ENCODE measurements at places on chromosomes 4 and X.

GRCh38 chrX:4741024-4741423, 1027.6 kb upstream of the PRKX start:
- no peak for DNase-seq

DNA sequence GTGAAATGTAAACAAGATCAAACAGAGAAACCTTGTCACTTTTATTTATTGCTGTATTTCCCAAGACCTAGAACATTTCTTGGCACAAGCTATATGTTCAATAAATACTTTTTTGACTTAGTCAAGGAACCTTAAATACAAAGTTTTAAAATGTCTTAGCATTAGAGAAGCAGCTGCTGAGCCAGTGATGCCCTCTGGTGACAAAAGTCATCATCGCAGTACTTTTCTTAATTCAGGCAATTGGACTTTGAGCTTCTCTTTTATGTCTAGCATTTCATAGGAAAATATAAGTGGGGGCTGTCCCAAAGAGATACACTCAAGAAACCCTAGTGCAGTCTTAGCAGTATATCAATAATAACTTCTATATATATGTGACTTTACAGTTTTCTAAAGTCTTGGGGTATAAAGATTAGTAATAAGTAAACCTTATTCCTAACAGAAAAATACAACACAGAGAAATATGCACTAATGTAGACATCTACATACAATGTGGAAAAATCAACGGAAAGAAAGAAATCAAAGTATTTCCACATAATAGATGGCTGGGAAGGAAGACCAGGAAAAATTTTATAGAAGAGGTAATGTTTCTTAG, 118.4 kb downstream of the DTHD1 start:
- DNase-seq: no peak

- no peak for DNase-seq
These were observed 84.2 kb downstream of the CAMK2D start for GRCh38 chr4:113677325-113677724.

DNA sequence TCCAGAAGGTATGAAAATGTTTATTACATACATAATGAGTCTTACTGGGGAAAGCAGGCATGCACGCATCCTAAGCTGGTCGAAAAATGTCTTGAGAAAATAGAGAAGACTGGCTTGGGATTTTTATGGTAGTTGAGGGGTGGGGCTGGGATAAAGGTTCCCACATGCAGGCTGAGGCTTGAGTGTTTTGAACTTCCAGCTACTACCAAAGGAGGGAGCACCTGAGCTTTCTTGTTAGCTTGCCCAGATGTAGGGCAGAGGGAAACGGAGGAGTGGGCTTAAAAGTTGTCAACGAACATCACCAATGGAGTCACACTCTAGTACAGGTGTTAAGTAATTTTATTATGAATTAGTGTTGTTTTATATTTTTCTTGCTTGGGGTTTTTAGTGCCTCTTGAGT, 39.6 kb upstream of the SRPX start:
- DNase-seq: no peak

DNA sequence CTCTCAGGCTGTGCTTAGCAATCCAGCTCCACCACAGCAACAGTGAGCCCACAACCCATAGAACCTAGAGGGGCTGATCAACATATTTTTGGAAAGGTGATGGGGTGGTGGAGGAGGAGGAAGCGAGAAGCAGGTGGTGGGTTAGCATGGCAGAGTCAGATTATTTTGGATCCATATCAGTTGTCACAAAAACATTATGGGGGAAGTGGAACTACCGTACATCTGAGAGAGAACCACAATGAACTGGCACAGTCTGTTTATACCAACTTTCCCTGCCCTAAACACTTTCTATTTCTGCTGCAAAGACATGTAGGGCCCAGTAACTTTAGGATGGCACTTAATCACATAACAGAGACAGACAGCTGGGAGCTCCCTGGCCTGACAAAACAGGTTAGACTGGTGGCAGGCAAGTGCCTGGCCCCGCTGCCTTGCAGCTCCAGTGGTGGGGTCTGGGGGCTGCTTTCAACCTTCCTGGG, 4.3 kb downstream of the SLC9A7 start:
- DNase-seq: no peak

- no peak for DNase-seq
These were observed 36.8 kb upstream of the TNIP3 start for GRCh38 chr4:121200795-121201472.

DNA sequence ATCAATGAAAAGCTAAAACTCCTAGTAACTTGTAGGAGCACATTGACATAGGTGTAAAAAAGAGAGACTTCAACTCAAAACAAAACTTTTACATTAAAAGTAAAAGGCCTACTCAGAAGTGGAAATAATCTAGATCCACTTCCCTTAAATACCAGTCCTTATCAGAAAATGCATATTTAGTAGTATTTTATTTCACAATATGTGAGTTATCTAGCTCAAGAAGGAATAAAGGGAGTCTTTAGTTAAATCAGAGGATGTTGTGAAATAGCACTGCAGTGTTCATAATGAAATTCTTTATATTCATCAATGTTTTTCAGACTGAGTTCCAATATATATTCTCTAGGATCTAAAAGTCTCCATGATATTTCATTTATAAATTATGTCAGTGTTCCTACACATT, 715.0 kb downstream of the GRID2 start:
- no peak for DNase-seq

GRCh38 chrX:29648161-29648560, 567.2 kb upstream of the MAGEB2 start:
- DNase-seq: no peak

- no peak for DNase-seq
These were observed 32.1 kb downstream of the IRF2 start for GRCh38 chr4:184442314-184442635.

DNA sequence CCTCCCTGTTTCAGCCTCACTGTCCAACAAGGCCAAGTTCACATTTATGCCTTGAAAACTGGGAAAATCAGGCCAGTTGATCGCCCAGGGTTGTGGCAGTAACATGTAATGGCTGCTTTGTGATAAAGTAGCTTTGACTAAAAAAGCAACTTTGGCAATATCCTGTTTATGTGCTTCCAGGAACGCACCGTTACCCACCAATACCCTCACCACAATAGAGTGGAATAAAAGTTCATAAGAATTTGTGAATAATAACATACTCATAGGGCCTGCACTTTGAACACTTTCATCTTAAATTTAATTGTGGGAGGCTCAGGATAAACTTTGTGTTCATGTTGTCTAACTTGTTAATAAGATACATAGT, 80.7 kb upstream of the MAML3 start:
- DNase-seq: no peak

- peak; percentile 79 for DNase-seq
These were observed at the start of gene ZCCHC18 for GRCh38 chrX:104112326-104112951. Gene ZCCHC18 (plus strand): TSS chrX:104112523. CDS start chrX:104114112, 1,589 bp downstream.

DNA sequence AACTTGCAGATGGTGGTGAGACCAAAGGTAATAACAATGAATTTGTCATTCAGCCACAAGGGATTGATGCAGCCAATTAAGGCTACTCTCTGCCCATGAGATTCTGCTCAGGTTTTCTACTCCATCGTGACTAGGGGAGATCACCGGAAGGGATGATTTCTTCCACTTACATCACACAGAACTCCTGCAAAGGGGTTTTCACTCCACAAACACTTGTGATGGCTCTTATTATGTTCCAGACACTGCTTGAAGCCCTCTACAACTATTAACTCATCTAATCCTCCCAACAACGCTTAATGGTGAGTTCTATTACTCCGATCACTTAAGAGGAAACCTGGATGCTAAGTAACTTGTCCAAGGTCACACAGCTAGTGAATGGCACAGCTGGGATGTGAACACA, 55.9 kb downstream of the MTNR1A start:
- DNase-seq: no peak

DNA sequence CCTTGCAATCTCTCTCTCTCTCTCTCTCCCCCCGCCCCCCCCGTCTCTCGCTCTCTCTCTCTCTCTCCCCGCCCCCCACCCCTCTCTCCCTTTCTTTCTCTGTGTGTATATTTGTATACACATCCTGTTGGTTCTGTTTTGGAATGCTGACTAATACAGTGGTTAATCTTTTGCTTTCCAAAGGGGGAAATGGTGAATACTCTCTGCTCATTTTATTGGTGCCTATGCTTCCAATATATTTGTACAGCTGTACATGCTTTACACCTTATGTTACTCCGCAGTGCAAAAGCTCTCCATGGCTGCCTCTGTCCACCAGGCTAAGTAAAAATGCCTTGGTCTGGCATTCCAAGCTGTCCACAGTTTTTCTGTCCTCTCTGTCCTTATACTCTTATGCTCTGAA, 158.8 kb downstream of the RBMX2 start:
- no peak for DNase-seq

Data from ovary (tissue), 10 donors.